M059J (cell line): ENCODE measurements at places on chromosomes 16 and 17. TPM values are rescaled to one million over a fixed set of nuclear protein-coding genes. Genes with fewer than 3 reads are reported as not detected.
A peak's percentile ranks its signal among the peaks of the same experiment; 100 is the strongest.

DNA sequence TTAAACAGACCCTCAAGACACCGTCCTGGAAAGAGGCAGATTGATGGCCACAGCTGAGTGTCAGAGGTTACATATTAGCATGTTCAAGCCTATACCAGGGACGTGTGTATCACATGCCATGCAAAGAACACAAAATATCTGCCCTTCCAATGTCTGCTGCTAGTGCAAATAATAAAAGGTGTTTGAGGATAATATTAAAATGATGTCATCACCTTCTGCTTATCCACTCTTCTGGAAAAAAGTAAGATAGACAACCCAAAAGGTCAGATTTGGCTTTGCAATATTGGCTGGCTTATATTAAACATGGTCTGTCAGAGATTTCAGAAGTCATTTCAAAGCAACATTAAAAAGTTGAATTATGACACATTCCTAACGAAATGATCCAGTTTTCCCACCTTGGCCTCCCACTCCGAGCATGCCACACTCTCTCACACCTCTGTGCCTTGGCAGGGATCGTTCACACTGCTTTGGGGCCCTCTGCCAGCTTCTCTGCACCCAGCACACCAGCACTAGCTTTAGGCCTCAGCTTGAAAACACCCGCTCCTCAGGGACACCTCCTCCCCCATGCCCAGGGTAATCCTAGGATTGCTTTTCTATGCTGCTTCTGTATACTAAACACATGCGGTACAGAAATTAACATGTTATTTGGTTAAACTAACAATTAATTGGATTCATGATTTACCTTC lies 248.2 kb downstream of the NTN1 start:
- no peak for DNase-seq

The MYH8 gene
- not detected in 2 replicates for total RNA-seq

DNA sequence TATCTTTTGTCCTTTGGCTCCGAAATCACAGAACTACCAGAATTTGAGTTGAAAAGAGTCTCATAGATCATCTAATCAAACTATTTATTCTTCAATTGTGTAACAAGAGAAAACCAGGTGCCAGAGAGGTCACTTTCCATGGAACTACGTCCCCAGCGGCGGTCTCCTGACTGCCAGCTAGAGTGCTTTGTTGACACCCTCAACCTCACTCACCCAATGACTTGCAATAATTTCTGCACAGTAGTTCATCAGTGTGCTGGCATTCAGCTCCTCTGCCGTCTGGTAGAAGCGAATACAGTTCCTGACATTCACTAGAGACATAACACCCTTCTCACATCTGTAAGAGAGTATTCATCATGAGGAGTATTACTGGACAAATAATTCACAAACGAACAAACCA lies 54.2 kb downstream of the ANKFY1 start:
- no peak for DNase-seq

DNA sequence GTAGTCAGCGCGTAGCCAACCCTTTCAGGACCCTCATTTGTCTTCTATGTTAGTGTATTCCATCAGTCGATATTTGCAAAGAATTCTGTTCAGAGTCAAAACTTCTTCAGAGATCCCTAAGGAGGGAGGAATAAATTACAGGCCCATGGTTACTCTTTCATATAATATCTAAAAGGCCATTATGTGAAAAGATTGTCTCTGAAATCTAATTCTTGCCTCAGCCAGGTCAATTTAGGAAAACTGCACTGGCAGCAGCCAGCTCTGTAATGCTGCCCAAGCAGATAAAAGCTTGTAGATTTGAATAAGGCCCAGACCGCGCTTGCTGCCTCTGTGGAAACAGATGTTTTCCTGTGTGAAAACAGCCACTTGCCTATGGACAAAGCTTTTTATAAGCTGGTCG lies 379.8 kb downstream of the CNTNAP4 start:
- DNase-seq: no peak

GRCh38 chr16:57862698-57863433 lies 60.6 kb upstream of the KIFC3 start:
- peak; percentile 42 for DNase-seq

DNA sequence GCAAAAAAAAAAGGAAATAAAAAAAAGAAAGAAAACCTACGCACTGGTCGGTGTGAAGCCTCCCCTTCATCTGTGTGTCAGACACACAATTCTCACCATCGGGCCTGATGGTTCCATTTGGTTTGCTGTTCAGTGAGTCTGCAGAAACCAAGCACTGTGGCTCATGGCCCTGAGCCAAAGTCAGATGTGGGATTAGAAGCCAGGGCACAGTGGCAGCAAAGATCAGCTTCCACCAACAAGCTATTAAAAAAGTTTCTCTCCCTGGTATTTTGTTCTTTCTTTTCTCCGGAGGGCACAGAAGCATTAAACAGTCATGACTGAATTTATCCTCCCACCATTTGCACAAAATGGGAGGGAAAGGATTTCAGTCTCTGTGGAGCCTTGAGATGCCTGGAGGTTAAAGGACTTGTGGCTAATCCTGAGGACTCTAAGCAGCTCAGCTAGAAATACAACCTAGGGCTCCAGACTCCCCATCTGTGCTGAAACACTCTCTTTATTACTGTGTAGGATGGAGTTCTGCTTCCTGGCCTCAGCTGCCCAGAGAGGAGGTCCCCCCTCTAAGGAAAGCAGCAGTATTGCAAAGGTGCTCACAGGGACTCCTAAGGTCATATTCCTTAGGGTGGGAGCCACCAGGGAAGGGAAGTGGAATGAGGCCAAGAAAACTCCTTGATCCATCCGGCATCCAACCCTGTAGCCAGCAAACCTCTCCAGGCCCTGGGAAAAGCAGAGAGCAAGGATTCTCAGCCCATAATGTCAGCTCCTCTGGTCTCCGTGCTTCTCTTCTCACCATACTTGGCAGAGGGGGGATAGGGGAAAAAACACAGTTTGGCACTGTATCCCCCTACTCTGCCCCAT lies 28.2 kb downstream of the SLC39A11 start:
- DNase-seq: peak; percentile 62

DNA sequence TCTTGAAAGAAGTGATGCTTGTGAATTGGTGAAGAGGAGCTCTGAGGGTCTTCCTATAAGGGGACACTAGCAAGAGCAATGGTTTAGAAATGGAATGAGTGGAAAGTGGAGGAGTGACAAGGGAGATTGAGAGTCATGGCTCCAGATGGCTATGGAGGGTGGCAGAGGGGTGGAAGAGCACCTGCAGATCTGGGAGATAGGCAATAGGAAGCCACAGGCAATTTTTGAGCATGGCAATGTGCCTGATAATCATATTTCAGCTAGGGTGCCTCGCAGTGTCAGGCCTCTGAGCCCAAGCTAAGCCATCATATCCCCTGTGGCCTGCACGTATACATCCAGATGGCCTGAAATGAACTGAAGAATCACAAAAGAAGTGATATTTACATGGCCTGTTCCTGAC lies 21.5 kb downstream of the RGS9 start:
- DNase-seq: no peak

DNA sequence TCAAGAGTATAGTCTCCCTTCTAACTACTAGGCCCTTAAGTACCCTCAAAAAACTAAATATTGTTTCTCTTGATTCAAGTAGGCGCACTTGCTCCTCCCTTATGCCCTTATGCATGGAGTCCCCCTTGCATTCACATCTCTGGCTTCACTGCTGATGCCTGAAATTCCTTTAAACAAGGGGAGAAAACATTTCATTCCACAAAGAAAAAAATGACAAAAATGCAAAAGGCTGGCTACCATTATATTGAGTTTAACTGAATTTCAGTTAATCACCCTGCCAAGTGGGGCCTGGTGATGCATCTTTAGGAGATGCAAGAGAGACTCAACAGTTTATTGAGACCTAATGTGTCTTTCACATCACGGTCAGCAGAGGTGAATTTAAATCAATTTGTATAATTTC lies 35.6 kb downstream of the CRLF3 start:
- DNase-seq: no peak

DNA sequence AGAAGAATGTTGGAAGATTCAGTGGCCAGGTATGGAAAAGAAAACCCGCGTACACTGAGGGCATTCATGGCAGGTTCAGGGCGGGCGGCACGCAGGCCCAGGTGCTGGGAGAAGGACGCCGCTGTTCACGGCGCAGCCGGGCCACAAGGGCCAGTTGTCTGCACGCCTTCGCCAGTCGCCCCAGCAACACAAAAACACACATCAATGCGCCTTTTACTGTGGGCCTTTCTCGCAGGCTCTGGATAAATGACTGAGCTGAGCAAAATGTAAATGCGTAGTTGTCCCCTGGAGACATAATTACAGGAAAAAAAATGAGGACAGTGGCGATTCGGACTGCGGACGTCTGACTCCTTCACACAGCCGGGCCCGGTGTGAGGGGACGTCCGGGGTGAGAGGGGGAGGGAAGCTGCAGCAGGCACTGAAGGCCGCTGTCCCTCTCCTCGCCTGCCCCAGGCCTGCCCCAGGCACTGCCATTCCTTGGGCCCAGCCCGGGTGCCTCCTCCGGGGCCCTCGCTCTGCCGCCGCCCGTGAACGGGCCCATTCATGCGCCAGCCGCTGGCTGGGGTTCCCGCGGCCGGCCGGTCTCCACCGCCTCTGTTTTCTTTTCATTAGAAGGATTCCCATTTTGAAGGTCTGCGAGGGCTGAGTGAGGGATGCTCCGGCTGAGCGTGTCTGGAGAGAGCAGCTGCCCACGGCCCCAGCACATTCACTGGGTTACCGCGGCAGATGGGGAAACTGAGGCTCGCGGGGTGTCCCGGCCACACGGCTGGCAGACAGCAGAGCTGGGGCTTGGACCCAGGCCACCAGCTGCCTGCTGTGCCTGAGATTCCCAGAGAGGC lies 6.5 kb upstream of the ZNF469 start:
- DNase-seq: no peak

DNA sequence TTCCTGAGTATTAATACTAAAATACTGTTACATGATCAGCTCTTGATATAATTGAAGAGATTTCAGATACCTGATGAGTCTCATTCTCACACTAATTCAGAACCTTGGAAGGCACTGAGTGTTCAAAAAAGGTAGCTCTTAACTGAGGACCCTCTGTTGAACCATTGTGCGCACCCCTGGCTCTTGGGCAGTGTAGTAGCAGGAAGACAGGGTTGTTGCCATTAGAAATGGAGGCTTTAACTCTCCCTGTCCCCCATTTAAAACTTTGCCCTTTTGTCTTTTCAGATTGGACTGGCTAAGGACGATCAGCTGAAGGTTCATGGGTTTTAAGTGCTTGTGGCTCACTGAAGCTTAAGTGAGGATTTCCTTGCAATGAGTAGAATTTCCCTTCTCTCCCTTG lies 1.8 kb downstream of the EIF1 start:
- DNase-seq: no peak

DNA sequence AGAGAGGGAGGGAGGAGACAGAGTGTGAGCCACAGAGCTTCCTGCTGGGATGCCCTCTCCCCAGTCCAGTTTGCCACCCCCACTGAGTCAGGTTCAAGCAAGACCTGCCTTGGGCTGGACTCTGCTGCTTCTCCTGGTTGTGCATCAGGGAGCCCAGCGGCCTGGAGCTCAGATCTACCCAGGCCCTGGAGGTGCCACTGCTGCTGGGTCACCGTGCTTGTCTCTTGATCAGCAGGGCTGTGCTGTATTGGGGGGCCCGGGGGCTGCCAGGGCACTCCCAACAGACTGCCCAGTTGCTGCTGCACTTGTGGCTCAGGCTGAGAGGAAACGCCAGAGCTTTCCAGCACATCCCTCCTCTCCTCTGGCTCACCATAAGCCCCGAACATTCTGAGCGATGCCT lies 8.9 kb downstream of the TLE7 start:
- no peak for DNase-seq

DNA sequence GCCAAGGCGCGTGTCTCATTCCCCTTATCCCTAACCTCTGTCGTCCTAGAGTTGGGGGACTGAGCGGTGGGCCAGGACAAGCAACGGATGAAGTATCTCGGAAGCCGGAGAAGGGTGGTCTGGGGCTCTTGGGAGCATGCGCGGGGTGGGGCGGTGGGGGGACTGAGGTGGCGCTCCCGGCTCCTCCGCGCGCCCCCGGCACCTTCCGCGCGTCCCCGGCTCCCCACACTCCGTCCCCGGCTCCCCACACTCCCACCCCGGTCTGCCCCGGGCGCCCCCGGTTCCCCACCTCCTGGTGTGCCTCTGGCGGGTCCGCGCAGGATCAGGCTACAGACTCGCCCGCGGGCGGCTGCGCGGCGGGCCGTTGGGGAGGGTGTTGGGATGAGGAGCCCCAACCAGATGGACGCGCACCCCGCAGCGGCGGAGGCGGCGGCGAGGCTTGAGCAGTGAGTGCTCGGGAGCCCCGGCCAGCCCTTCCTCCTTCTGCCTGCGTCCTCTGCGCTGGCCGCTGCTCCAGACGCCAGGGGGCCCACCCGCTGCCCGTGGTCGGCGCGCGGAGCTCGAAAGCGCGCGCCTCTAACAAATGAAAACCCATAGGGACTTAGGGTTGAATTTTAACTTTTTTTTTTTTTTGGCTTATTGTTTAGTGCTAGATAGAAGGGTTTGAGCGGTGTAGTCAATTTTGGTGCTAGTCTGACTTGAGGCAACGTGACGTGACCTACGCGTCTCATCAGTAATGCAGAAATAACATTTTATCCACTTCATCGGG lies 5.6 kb upstream of the CRYM start:
- DNase-seq: no peak

DNA sequence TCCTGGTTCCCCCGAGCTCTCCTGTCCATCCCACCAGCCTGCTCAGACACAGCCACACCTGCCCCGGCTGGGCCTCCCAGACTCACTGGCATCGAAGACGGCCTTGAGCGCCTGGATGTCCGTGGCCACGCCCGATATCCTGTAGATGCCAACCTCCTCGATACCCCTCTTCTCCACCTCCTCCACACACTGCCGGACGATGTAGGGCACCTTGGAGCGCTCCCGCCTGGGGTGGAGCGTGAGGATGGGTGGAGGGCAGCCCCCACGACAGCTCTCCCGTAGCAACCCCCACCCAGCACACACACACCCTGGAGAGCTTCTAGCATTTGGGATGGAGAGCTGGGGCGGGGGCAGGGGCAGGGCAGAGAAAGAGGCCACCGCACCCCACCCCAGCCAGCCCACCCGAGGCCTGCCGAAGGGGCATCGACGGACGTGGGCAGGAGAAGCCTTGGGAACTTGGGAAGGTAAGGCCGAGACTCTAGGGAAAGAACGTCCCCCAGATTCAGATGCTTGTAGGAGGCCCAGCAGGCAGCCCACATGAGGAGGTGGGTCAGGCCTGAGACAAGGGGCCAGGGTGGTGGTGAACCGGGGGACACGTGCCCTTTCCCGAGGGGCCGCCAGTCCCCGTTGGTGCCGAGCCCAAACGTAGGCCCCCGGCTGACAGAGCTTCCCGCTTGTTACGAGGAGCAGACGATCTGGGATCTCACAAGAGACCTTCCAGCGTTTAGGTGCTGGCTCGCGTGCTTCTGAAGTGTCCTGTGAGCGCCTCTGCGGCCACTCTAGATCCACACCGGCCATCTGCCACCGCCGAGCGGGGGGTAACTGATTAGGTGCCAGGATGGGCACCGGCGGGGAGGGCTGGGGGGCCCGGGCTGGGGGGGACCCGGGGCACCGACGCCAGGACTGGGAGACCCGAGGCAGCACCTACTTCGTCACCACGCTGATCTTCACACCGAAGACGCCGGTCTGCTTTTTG lies 15.1 kb downstream of the TIMM22 start:
- DNase-seq: no peak

DNA sequence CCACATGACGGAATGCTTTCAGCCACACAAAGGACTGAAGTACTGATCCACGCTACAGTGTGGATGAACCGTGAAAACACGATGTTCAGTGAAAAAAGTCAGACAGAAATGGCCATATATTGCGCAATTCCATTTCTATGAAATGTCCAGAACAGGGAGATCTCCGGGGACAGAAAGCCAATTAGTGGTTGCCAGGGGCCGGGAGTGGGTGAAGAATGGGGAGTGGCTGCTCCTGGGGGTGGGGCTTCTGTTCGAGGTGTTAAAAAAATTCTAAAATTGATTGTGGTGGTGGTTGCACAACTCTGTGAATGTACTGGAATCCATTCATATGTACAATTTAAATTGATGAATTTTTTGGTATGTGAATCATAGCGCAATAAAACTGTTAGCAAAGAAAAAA lies 154.8 kb upstream of the HSBP1 start:
- no peak for DNase-seq

The DRC3 gene
- total RNA-seq: 0.12 and 0.69 TPM in 2 replicates
